ENCODE measurements at places on chromosomes 4 and X.

DNA sequence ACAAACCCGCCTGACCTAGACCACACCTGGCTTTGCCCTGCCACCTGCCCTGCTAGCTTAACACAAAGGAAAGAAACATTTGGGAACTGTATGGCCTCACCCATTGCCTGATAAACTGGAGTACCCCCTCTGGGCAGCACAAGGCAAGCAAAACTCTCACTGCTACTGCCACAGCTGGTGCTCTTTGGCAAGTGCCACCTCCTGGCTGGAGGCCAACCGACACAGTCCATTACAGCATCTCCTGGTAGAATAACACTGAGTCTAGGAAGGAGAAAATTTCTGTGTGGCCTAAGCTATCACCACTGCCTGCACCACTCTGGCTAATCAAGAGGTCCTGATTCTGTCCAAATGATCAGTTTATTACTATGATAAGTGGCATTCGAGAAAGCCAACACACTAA, 18.9 kb upstream of the SPANXN3 start:
- DNase-seq: no peak

- DNase-seq: no peak
Observed at GRCh38 chr4:144712775-144713174, 66.8 kb downstream of the HHIP start.

DNA sequence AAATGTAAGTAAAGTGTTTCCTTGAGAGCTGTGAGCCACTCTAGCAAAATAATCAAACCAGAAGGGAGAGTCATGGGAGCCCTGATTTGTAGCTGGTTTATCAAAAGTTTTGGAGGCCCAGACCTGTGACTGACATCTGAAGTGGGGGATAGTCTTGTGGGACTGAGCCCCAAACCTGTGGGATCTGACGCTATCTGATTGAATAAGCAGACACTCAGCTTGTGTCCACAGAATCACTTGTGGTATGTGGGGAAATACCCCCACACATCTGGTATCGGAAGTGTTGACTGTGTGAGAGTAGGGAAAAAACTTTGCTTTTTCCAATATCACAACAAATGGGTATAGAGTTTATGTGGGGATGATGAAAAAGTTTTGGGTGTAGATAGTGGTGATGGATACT, 35.4 kb downstream of the FUNDC1 start:
- DNase-seq: peak; percentile 17

DNA sequence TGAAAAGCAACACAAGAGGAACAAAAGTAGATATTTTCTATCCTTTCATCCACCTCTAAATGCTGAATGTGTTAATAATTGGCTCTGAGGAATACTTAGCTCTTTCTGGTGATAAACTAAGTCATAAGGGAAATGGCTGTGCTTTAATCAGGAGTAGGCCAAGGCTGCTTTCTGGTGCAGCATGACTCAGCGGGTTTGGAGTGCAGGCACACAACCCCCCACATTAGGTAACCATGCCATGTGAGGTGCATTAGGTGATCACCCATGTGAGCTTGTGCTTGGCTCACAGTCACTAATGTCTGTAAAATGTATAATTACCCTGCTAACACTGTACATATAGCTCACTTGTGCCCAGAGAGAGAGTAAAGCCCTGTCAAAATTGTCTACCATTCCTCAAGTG, 57.2 kb downstream of the USP38 start:
- peak; percentile 37 for DNase-seq

DNA sequence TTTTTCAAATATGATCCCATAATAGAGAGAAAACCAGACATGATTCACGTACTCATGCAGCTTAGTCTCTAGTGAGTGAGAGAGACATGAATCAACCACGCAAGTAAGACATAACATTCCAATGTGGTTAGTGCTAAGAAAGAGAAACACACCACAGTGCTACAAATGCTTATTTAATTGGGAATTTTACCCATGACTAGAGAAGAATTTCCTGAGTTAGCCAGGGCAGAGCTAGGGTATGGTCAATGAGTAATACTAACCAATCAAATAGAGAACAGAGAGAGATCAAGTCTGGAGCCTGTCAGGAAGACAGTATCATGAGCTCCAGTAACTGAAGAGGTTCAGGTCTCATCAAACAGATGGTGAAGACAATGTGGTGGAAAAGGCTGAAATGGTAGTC, 495.2 kb downstream of the PDGFC start:
- DNase-seq: no peak

DNA sequence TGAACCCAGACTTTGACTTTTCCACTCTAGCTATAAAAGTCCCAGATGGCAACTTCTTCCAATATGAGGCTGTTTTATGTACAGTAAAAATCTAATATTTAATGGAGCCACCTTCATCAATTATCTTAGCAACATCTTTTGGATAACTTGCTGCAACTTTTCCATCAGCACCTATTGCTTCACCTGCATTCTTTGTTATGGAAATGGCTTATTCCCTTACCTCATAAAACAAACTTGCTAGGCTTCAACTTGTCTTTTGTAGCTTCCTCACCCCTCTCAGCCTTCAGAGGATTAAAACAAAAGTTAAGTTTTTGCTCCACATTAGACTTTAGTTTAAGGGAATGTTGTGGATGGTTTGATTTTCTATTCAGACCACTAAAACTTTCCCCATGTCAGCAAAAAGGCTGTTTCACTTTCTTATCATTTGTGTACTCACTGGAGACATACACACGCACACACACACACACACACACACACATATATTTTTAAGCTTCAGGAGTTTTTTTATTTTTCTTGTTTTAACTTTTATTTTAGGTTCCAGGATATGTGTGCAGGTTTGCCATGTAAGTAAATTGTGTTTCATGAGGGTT, 1296.1 kb upstream of the PABPC4L start:
- DNase-seq: no peak

GRCh38 chr4:142411993-142412392, 434.1 kb downstream of the INPP4B start:
- DNase-seq: no peak

DNA sequence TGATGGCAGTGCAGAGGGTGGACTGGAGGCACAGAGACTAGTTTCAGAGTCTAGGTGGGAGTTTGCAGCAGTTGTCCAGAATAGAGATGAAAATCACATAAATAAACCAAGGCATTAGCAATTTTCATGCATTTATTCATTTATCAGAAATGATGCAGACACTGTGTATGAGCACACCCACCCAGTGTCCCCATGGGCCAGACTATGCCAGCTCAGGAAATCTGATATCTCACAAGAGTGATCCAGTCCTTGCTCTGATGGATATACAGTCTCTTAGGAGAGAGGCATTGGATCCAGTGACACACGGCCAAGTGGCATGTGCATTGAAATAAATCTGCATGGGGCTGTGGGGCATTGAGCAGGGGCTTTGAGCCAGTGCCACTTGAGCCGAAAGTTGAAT, 228.2 kb downstream of the FRMPD4 start:
- DNase-seq: no peak

- peak; percentile 50 for DNase-seq
Observed at GRCh38 chrX:47093248-47093647, 15.0 kb downstream of the RGN start.

DNA sequence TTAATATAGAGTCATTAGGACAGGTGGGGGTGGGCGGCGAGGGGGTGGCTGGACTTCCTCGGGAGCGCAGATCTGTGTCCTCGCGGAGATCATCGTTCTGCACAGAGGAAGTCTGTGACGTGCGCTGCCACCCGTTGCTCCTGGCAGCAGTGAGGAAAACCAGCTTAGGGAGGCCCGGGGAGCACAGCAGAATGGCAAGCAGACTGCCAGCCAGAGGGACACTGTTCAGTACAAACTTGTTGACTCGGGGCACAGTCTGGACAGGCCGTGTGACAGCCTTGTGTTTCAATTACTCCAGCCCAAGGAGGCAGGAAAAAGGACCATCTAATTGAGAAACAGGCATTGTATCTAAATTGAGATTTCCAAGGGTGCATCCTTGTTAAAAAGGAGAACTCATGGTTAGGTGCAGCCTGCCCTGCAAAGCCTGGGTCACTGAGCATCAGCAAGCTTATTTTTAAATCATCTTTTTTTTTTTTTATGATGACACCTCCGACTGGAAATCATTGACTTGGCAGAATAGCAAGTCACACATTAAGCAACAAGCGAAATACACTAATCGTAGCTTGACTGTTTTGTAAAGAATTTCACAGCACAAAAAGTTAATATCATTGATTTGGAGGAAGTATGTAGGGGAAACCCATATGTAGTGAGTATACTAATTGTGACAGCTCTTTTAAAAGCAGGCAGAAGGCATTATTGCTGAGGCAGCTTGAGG, 512.0 kb upstream of the FAT1 start:
- no peak for DNase-seq

DNA sequence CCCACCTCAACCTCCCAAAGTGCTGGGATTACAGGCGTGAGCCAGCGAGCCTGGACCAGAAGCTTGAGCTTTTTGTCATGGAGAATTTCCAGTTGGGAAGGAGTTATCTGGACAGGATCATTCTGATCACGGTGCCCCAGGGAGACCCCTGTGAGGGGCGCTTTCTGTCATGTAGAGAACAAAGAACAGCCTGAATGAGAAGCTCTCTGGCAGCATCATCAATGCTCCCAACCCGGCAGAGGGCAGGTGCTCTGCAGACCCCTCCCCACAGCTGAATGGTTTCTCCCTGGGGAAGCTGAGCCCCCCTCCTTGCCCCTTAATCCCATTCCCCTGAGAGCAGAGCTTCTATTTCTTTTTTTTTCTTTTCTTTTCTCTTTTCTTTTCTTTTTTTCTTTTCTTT, 7.3 kb upstream of the CSF2RA start:
- DNase-seq: no peak

DNA sequence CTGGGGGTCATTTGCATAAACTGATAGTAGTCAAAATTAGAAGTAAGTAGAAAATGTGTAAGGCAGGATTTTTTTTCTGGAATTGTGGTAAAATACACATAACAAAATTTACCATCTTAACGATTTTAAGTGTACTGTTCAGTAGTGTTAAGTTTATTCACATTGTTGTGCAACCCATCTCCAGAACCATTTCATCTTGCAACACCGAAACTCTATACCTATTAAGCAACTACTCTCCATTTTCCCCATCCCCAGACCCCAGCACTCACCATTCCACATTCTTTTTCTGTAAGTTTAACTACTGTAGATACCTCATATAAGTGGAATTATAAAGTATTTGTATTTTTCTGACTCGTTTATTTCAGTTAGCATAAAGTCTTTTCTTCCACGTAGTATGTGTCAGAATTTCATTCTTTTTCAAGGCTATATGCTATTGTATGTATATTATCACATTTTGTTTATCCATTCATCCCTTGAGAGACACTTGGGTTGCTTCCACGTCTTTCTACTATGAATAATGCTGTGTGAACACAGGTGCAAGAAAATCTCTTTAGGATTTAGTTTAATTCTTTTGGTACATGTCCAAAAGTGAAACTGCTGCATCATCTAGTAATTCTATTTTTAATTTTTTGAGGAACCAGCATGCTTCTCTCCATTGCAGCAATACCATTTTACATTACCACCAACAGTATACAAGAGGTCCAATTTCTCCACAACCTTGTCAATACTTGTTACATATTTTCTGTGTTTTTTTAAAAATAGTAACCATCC, 39.1 kb upstream of the NSUN7 start:
- no peak for DNase-seq

DNA sequence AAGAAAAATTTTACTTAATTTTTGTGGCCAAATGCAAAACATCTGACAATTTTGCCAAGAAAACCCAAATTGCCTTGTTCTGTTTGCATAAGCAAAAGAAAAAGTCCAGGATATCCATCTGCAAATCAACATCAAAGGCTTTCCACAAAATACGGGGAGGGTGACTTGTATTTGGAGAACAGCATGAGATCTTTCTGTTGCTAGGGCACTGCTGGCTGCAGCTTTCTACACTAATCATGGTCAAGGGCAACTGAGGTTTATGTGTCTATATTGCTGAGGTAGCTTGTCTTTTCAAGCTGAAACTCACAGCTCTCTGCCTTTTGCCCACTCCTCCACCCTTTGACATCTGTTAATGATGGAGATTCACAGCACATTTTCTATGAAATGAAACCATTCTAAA, 389.1 kb downstream of the NKX6-1 start:
- no peak for DNase-seq

- no peak for DNase-seq
Observed at GRCh38 chrX:154607370-154607769, 11.7 kb downstream of the CTAG1B start.

GRCh38 chr4:7168106-7168505, 24.2 kb upstream of the SORCS2 start:
- no peak for DNase-seq

GRCh38 chrX:139194571-139195280, 335.8 kb upstream of the F9 start:
- DNase-seq: no peak

- no peak for DNase-seq
Observed at GRCh38 chr4:10056334-10057022, 35.2 kb upstream of the SLC2A9 start.

GRCh38 chr4:143382596-143382995, 45.9 kb downstream of the GAB1 start:
- DNase-seq: peak; percentile 28

DNA sequence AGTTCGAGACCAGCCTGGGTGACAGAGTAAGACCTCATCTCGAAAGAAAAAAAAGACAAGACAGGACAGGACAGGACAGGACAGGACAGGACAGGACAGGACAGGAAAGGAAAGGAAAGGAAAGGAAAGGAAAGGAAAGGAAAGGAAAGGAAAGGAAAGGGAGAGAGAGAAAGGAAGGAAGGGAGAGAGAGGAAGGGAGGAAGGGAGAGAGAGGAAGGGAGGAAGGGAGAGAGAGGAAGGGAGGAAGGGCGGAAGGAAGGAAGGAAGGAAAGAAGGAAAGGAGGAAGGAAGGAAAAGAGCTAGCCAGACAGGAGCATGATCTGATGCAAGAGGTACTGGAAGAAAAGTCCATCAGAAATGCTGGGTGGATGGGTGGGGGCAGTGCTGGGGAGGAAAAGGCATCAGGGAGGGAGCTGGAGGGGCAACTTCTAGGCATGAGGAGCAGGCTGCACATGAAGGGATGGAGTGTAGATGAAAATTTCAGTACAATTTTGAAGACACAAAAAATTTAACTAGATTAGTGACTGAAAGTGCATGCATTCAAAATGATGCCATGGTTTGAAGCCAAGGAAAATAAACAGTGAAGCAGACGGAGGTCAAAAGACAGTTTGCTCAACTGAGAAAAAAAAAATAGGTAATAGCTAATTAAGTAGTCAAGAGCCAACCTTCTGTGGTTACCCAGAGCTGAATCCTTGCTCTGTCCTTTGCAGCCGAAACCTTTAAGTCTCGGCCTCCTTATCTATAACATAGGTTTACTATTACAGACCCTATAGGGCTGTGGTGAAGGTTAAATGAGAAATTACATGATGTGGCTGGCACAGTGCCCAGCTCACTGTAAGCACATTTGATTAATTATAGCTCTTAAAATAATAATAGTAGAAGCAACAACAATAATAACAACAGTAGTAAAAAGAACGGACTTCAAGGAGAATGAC, 59.9 kb downstream of the ZNF827 start:
- no peak for DNase-seq

GRCh38 chrX:136318895-136319597, 18.3 kb downstream of the ADGRG4 start:
- peak; percentile 10 for DNase-seq

All from OCI-M1 (cell line).